Fibroblast of skin of left quadriceps (primary cell): ENCODE measurements at places on chromosomes 6 and 20.

DNA sequence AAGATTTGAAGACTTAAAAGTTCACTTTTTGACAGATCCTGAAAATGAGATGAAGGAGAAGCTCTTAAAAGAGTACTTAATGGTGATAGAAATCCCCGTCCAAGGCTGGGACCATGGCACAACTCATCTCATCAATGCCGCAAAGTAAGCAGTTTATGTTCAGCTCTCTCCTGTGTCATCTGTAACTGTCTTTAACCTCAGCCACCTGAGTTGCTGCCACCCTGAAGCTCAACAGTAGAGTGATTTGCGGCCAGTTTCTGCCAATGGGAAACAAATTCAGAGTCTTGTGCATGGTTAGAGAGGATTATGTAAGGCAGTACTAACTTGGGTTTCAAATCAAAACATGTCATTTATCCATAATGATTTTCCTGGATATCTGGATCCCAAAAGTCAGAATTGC lies 10.1 kb downstream of the TNFAIP3 start:
- no peak for DNase-seq

- DNase-seq: no peak
Observed at GRCh38 chr6:69880601-69881000, 14.2 kb downstream of the COL19A1 start.

DNA sequence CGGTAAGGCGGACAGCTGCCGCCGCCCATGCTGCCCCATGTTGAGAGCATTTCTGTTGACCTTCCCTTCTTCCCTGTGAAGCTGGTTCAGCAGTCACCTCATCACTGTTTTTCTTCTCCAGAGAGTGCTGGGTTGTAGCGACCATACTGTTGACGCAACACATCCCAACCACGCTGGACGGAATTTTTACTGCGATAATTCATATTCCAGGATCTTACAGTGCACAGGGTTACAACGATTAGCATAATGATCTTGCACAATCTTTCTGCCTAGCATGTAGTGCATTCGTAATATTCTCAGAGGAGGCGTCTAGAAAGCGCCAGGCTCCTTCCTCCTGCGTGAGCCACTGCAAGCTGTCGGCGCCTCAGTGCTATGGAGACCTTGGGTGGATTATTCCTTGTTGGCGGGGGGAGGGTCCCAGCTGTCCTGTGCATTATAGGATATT lies 137.0 kb downstream of the MTHFD1L start:
- DNase-seq: no peak

GRCh38 chr6:158825951-158826306 lies 6.8 kb upstream of the EZR start:
- DNase-seq: no peak

- DNase-seq: peak; percentile 47
Observed at GRCh38 chr20:675453-676314, at the start of gene SCRT2. TSS of gene SCRT2 (minus strand) at chr20:675802. CDS start at chr20:675601, 201 bp downstream.

DNA sequence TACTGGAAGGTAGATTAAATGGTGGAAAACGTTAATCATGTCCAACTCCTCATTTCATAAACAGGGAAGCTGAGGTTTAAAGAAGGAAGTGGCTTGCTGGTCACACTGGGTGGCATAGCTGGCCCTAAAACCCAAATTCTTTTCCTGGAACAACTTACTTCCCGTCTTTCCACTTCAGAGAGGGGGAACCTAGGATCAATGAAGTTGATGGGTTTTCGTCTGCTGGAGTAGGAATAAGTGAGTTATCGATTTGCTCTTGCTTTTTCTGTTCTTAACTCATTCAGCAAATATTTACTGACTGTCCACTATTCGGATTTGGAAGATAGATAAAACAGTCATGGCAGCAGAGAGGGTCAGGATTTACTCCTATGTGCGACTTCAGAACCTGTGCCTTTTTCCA lies 1.2 kb upstream of the SYS1 start:
- DNase-seq: no peak

GRCh38 chr6:144007478-144008119 lies 460 bp downstream of the PLAGL1 start:
- no peak for DNase-seq

- no peak for DNase-seq
Observed at GRCh38 chr6:140201787-140202458, 827.5 kb upstream of the CITED2 start.
